ENCODE measurements at places on chromosomes 11 and 22. TPM values are rescaled to one million over a fixed set of nuclear protein-coding genes. Genes with fewer than 3 reads are reported as not detected.

DNA sequence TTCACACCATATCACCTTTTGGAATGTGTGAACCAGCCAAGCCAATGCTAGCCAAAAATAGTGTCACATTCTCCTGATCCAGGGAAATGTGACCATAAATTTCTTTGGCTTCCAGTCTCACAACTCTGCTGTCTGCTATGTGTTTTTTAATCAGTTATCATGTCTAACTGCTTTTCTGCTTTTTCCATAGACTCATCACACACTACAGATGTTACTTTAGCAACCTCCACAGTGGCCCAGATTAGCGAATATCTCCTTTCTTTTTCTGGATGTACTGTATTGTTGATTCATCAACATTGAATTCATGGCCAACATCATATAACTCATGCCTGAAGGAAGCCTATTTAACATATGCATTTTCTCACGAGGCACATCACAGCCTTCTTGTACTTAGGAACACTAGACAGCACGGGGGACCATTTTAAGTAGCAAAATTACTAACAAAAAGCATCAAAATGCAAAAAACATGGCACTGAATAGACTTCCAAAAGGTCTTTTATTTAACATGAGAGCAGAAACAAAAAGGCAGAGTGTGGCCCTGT, 73.1 kb upstream of the POU2AF2 start:
- no peak for DNase-seq

DNA sequence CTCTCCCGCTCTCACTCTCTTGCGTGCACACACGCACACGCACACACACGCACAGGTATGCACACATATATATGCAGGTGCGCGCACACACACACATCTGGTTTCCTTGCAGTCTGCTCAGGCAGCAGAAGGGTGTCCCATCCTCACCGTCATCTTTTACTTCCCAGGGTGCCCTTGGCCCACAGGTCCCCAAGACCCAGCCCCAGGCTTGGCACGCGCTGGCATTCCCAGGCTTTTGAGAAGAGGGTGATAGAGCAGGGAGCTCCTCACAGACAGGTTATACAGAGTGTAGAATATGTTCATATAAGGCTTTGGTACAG, 52.0 kb upstream of the SPATA19 start:
- DNase-seq: peak; percentile 9

DNA sequence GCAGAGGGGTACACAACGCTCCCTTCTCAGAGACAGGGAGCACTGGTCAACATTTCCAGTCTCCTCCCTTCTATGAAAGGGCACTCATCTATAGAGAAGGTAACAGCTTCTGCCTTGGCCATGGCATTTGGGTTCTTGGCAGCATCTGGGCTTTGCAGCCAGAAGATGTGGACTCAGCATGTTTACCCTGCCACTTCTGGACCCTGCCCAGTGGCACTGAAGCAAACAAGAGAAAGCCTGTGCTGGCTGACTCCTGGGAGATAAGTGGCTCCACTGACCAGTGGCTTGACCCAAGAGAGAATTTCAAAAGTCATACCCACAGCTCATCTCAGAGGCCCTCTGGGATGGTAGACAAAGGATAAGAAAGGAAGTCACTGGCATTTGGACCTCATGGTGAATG, 8.0 kb downstream of the CSNK2A3 start:
- no peak for DNase-seq

DNA sequence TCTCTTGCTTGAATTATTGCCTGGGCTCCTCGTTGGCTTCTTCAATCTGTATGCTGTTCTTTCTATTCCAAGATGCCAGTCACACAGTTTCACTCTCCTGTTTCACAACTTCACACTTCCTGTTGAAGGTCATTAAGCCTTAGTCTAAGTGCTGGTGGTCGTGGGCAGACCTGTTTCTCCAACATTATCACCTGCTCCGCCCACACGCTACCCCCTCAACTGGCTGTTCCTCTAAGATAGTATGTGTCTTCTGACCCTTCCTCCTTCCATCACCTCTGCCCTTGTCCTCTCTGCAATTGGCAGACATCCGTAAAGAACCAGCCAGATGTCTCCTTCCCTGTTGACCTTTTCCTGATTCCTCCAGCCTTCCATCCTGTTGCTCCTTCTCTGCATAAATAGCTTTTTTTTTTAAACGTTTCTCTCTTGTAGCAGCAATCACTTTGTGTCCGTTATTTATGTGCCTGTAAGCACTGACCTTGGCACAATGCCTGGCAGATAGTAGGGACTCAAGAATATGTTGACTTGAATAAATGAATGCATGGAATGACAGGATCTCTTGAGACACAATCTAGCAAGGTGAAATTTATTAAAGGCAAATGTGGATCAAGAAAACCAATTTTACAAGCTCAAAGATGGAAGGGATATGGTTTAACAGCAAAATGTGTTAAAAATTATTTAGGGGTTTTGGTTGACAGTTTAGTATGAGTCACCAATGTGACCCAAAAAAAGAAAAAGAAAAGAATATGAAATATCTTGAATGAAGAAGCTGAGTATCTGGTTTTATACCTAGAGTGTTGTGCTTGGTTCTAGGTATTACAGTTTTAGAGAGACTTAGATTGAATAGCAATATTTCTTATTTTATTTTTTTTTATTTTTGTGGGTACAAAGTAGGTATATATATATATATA, 12.6 kb downstream of the DIXDC1 start:
- DNase-seq: no peak

DNA sequence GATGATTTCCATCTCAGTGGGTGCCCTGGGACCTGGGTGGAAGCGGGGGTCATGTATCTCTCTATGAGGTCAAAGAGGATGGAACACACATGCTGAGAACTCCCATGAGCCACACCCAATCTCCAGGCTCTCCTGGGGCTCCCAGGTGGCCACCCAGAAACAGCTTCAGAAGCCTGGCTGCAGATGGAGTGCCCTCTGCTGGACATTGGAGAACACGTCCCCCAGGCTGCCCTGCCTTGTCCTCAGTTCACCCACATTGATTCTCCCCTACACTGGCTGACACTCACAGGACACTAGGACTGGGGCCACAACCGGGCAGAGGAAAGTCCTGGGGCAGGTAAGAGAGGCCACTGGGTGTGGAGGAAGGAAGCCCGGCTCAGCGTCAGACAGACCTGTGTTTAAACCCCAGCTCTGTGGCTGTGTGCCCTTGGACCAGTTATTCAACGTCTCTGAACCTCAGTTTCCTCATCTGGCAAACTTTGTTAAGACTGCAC, 4.5 kb upstream of the NOL12 start:
- peak; percentile 71 for DNase-seq

- DNase-seq: no peak
These were observed 48.9 kb downstream of the ARHGEF12 start for GRCh38 chr11:120385110-120385509.

DNA sequence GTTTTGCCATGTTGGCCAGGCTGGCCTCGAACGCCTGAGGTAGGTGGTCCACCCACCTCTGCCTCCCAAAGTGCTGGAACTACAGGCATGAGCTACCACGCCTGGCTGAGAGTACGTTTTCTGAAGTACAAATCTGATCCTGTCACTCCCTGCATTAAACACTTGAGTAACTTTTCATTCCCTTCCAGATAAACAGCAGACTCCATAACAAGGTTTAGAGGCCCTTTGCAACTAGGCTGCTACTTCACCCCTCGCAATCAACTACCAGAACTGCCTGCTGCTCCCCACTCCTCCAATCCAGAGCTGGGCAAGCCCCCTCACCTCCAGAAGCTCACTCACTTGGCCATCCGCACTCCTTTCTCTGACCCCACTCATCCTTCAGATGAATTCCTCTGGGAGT, 1.5 kb downstream of the KCTD14 start:
- peak; percentile 57 for DNase-seq

DNA sequence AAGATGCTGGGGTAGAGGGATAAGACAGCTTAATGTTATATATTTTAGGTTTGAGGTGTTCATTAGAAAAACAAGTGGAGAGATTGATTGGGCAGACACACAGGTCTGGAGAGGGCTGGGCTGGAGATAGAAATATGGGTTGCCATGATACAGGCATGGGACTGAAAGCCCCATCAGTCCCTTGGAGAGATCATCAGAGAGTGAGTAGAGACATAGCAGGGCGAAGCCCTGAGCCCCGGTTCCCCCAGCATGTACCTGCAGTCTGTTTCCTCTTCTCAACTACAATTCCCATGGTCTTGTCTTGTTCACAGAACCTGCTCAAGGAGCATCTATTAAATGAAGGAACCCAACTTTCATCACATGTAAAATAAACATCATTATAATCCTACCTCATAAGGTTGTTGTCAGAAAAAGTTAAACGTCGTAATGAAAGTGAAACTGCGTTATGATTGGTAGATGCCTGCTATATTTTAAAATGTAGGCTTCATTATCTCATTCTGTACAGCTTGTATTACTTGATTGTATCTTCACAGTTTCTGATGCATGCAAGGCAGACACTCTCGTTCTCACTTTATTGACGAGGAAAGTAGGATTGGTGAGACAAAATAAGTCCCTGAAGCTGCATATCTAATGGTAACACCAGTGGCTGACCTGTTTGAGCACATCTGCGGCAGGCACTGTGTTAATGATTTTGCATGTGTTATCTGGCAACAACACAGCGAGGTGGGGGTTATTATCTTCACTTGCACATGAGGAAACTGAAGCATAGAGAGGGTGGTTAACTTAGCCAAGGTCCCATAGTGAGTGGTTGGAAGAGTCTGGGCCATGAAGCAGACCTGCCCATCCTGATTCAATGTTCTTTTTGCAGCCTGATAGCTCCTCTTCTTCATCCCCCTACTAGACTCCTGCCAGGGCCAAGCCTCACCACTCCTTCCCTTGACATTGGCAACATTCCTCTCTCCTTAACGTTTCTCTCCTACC, 63.5 kb downstream of the ENDOD1 start:
- no peak for DNase-seq

Gene SLC16A8
- total RNA-seq: 0.31 TPM

Gene SHANK2
- 57.8 TPM for total RNA-seq

All from kidney (tissue), 22 donors.